ENCODE measurements at places on chromosomes 5 and 9. TPM values are rescaled to one million over a fixed set of nuclear protein-coding genes. Genes with fewer than 3 reads are reported as not detected.

DNA sequence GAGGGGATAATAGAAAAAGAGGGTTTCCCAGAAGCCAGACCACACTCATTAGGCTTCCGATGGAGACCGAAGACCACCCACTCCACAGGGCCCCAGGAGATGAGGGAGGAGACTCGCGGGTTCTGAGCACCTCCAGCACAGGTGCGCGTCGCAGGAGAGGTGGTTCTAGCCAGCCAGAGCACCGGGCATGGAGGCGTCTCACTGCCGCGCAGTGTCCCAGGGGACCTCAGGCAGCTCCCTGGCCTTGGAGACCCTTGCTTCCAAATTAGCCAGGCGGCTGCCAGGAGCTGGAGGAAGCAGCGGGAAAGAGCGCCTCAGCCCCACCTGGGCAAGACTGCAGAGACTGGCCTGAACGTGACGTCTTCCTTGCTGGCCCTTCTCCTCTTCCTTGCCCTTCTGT lies 115.4 kb upstream of the FBXL7 start:
- no peak for DNase-seq

DNA sequence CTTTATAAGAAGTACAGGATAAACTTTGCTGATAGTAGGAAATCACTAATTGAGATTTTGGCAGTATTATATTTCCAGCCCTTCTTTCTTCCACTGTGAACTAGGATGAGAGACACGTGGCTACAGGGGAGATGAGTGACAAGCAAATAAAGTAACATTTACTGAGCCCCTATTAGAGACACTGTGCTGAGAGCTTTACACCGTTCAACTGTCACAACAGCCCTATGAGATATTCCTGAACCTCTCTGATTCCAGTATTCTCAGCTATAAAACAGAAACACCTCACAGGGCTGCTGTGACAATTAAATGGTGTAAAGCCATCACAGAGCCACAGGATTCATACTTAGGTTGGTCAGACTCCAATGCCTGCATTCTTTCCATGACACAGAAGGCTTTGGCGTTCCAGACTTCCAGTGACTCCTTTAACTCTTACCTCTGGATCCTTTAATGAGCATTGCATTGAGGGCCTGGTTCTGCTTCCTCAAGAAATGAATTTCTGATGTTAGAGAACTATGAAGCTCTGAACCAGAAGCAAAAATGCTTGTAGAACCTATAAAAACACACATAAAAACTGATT lies 169.0 kb downstream of the CDK5RAP2 start:
- no peak for DNase-seq

DNA sequence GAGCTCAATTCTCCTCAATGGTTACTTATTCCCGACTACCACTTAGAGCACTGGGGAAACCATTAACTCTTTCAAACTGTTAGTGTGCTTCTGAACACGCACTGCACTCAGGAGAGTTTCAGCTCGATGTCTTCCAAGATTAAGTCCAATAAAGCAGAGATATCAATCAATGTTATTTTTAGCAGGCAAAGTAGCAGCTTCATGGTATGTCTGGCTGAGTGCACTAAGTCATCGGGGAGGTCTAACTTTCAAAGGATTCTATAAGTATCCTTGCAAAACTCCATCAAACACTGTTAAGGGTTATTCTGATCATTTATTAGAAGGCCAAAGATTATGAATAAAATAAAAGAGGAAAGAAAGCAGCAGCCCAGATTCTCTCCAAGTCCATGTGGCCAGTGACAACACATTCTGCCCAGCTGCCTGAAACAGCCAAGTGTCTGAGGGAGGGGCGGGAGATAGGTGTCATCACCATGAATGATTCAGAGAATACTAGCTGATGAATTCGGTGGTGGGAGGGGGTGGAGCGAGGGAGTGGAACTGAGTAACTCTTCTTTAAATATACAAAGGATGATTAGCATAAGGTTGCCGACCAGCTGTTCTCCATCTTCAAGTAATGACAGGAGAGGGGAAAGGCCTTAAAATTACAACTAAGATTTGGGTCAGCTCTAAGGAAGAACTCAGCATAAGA lies 21.3 kb downstream of the NREP start:
- DNase-seq = no peak

- DNase-seq = no peak
Observed at GRCh38 chr5:44160369-44160768, 228.9 kb downstream of the FGF10 start.

- DNase-seq = peak; percentile 38
Observed at GRCh38 chr9:72443855-72444254, 77.6 kb upstream of the TMC1 start.

DNA sequence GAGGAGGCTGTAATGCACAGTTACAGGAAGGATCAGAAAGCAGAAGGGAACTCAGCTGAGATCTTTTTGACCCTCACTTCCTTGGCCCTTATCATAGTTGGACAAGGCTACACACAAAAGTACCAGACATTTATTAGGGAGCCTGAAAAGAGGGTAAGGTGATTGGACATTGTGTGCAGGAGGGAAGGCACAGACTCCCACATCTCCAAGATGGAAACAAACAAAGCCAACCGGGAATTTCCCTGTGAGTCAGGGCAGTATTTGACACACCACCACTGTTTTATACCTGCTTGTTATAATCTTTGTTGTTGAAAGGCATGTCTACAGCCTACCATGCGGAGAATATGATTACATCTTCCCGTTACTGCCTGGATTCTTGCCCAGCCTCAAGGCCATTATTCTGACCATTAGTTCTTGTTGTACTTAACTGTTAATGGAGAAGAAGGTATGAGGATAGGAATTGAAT lies 3.0 kb upstream of the CCNG1 start:
- DNase-seq = no peak

DNA sequence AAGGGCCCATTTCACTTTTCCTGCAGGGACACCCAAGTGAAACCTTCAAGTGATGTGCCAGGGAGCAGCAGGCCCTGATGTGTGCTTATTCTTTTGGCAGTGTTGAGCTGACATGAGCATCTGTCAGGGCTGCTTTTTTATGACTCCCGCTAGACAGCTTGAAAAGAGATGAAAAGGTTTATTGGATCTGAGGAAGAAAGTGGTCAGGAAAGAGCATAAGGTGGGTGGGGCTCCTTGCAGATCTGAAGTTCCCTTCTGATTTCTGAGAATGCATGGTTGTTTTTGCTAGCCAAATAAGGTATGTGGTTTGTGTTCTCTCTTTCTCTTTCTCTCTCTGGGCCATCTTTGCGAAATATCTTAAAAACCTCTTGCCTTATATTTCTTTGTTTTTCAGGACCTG lies 316.1 kb downstream of the DMRT2 start:
- DNase-seq = no peak

LTC4S gene
- total RNA-seq = not detected

Measured in SK-MEL-5 (cell line).